Pancreas (tissue), 10 donors: ENCODE measurements at places on chromosomes 2 and 18. TPM values are rescaled to one million over a fixed set of nuclear protein-coding genes. Genes with fewer than 3 reads are reported as not detected.
A peak's percentile ranks its signal among the peaks of the same experiment; 100 is the strongest.

GRCh38 chr2:126976721-126977328 is 78.1 kb downstream of the TEX51 start:
- DNase-seq = no peak

DNA sequence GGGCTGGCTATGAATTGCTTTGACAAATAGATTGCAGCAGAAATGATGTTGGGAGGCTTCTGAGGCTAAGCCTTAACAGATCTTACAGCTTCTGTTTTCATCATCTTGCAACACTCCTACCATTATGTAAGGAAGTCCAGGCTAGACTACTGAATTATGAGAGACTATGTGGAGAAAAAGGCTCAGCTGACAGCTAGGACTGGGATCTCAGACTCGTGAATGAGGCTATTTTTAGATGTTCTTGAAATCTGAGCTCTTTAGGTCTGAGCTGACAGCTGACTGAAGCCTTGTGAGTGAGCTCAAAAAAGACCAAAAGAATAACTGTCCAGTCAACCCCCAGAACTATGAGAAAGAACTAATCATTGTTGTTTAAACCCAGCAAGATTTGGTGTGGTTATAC is 70.3 kb downstream of the VWC2L start:
- DNase-seq = no peak

DNA sequence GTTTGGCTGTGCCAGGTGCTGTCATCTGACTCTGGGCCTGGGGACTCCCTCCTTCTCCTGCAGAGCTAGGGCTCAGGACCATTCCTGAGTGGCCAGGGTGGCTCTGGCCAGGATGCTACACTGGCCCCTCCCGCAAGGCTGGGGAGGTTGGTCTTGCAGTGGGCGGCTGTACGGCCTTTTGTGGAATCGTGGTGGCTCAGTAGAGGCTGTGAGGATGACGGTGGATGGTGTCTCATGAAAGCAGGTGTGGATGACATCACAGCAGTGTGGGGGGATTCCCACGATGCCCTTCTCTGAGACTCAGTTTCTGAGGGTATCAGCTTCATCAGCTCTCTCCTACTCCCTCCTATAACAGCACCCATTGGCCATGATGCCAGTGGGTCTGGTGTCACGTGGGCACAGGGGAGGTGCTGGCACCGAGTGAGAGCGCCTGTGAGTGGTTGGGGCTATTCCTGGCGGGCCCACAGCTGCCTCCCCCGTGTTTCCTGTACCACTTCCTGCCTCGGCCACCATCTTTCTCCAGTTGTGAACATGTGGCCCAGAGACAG is 144.2 kb upstream of the HDAC4 start:
- DNase-seq = no peak

DNA sequence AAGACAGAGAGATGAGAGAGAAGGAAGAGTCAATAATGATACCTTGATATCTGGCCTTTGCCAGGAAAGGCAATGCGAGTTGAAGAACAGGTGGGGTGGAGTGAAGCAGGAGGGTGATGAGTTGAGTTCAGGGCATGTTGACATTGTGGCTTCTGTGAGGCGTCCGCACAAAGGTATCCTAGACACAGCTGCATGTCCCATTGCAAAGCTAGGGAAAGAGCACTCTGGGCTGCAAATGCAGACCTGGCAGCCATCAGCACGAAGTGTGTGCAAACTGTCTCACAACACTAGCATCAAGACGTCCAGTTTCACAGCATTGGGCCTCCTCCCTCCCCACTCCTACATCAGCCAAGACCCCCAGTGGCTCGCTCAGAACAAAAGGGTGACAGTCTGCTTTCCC is 36.1 kb downstream of the TEX51 start:
- DNase-seq = no peak

- DNase-seq = no peak
Observed at GRCh38 chr2:172246649-172247048, 143.9 kb upstream of the DLX2 start.

DNA sequence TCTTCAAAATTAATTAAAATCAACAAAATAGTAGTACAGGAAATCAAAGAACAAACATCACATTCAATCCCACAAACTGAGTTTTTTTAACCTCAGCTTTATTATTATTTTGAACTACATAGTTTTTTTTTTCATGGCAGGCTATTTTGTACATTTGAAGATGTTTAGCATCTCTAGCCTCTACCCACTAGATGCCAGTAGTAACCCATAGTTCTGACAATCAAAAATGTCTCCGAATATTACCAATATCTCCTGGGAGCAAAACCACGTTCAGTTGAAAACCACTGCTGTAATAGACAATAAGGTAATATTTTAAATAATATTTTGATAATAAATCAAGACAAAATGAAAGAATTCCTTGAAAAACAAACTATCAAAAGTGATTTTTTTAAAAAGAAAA is 702.6 kb upstream of the LRRTM1 start:
- no peak for DNase-seq

- no peak for DNase-seq
Observed at GRCh38 chr2:68789603-68790002, 55.0 kb downstream of the ARHGAP25 start.

DNA sequence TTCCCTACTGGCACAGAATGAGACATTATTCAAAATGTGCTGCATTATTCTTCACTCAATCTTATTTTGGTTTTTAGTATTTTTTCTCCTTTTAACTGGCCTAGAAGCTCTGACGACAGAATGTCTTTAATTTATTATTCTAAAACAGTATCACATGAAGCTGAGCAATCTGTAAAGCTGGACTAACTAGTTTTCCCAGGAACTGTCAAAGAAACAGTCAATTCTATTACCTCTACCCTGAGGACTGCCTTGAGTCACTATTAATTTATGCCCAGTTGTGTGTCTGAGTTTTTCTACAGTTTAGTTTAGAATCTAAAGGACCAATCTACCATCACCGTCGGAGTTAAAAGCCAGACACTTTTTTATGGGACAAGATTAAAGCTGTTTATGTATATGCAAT is 31.6 kb downstream of the MBD2 start:
- DNase-seq = no peak

- no peak for DNase-seq
Observed at GRCh38 chr2:203904022-203904421, 32.5 kb upstream of the ICOS start.

GRCh38 chr18:29652797-29653196 is 1389.7 kb downstream of the DSC3 start:
- no peak for DNase-seq

GRCh38 chr2:105179469-105180372 is 61.8 kb upstream of the GPR45 start:
- peak; percentile 20 for DNase-seq

DNA sequence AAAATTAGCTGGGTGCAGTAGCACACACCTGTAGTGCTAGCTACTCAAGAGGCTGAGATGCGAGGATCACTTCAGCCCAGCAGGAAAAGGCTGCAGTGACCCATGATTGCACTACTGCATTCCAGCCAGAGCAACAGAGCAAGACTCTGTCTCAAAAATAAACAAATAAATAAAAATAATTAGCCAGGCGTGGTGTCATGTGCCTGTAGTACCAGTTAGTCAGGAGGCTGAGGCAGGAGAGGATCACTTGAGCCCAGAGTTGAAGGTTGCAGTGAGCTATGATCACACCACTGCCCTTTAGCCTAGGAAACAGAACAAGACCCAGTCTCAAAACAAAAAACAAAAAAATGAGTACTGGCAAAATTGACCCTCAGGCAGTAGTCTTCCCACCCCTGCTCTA is 61.9 kb upstream of the PPP1CB start:
- no peak for DNase-seq

DNA sequence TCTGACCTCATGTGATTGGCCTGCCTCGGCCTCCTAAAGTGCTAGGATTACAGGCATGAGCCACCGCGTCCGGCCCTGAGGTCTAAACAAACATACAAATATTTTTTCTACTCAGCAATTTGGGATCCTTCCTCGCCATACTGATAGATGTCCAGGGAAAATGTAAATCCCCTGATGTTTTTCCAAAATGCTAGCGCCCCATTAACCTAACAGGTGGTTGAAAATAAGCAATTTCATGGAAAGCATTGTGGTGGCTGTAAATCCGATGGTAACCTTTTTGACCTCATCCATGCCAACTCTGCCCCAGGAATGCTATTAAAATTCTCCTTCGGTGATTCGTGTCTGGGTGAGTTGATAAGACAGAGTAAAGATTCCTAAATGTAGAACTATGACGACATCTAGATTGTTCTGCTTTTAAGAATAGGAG is 19.3 kb downstream of the GEMIN6 start:
- DNase-seq = no peak

DNA sequence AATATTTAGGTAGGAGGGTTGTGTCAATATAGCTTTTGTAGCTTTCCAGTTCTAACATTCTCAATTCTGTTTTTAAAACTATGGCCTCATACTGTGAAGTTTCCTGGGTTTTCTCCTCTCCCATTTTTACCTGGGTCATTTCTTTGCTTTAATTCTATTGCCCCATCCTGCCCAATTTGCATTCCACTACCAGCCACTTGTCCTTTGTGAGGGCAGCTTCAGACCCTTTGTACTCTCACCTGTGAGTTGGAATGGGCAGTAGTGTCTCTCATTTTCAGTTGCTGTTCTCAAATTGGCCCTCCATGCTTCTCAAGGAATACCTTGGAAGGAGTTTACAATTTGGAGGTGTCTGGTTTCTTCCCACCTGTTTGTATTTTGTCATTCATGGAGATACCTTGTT is 108.4 kb downstream of the CAMKMT start:
- DNase-seq = no peak

- peak; percentile 83 for DNase-seq
Observed at GRCh38 chr2:219058541-219059374, 2.0 kb downstream of the IHH start.

GRCh38 chr2:231000211-231000904 is 4.4 kb downstream of the SPATA3 start:
- DNase-seq = peak; percentile 66

DNA sequence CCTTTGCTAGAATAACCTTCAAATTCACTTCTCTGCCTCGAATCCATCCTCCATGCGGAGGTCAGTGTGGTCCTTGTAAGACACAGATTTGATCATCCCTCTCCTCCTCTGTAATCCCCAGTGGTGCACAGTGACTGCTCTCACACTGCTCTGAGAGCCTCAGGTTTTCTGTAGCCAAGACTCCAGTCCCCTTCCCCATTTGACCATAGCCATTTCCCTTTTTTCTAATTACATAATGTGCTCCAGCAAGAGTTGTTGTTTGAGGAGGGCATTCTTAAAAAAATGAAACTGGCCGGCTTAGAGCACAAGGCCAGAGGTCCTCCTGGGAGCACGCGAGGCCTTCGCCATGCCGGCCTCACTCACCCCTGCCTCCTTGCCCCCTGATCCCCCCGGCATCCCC is 34.7 kb upstream of the LPIN1 start:
- no peak for DNase-seq

GRCh38 chr18:53135654-53136053 is 795.7 kb downstream of the DCC start:
- no peak for DNase-seq

GRCh38 chr2:232870018-232870765 is at the start of gene SNORC:
SNORC (plus strand) TSS chr2:232870264; CDS start chr2:232870342, 78 bp downstream.
- no peak for DNase-seq

GRCh38 chr2:118013221-118013723 is 598 bp downstream of the CCDC93 start:
- DNase-seq = peak; percentile 70

DNA sequence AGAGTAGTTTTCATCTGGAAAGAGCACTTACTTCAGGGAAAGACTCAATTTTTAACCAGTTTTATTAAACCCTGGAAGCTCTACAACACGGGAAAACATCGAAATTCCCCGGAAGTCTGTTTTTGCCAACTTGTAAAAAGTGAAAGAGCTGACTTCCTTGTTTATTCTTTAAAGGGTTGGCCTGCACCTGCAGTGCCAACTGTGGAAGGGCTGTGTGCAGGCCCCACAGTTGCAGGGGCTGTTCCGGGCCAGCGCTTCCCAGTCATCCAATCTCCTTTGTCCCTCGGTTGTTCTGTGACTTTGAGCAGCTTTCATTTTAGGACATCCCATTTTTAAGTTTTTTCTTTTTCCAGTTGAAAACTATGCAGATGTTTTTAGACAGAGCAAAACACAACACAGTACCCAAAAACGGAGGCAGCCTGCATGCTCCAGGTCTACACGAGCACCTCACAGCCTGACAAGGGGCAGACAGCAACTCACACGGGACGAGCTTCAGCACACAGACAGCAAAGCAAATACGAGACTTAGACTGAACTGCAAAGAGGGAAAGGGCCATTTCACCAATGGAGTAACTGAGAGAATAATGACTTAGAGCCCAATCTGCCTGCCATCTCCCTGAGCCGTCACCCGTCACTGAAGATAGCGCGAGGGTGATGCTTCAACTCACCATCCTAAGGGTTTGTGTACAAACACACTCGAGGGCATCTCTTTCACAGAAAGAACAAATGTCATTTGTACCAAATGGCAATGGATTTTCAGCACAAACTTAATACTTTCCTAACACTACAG is 70.6 kb downstream of the EMILIN2 start:
- DNase-seq = no peak

DNA sequence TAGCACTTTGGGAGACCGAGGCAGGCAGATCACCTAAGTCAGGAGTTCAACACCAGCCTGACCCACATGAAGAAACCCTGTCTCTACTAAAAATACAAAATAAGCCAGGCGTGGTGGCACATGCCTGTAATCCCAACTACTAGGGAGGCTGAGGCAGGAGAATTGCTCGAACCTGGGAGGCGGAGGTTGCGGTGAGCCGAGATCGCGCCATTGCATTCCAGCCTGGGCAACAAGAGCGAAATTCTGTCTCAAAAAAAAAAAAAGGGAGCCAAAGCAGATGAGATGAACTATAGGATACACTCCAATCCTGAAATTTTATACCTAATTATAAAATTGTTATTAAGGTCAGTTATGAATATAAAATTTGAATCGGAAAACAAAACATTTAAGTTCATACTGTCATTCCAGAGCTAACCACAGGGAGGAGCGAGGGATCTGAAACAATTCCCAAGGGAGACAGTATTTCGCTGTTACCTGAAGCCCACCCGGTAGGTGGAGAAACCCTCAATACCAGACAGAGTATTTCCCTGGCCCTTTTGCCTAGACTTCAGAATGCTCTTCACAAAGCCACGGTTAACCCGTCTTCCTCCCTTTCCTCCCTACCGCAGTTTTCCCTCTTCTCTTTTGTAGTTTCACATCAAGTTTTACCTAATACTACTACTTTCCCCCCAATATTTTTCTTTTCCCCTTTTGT is 1.4 kb downstream of the PPM1G start:
- no peak for DNase-seq

DNA sequence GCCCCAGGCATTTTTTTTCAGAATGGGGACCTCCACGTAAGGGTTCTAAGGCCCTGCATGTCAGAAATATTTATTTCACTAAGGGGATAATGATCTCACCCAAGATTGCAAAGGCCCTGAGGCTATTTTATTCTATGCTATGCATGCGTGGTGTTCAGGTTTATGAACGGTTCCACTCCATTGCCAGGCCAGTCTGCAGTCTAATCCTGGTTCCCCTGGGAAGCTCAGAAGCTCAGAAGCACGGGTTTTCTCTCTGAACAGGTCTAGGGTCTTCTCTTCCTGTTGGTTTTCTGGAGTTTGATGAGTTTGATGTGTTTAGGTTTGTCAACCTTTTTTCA is 256.4 kb upstream of the PXDN start:
- no peak for DNase-seq

The CHRNA1 gene
- not detected for total RNA-seq

The FAM161A gene
- total RNA-seq = 4.6 TPM

The GFPT1 gene
- total RNA-seq = 57.2 TPM

The TNFRSF11A gene
- 5.0 TPM for total RNA-seq
